ENCODE measurements at places on chromosomes 1 and 21.

GRCh38 chr1:41504114-41505035, 19.9 kb upstream of the EDN2 start:
- DNase-seq, result no peak

- no peak for DNase-seq
Measured at GRCh38 chr21:18350216-18350615, 53.4 kb downstream of the TMPRSS15 start.

- DNase-seq, result no peak
Measured at GRCh38 chr1:232611834-232612233, 18.1 kb downstream of the SIPA1L2 start.

GRCh38 chr1:19462781-19463503, 22.4 kb downstream of the CAPZB start:
- no peak for DNase-seq

GRCh38 chr1:204529371-204529895, 13.2 kb downstream of the MDM4 start:
- no peak for DNase-seq

- no peak for DNase-seq
Measured at GRCh38 chr1:215192306-215192705, 109.8 kb downstream of the KCNK2 start.

GRCh38 chr1:65418522-65419185, 1.8 kb upstream of the LEPR start:
- DNase-seq, result no peak

GRCh38 chr21:36204980-36205379, 48.4 kb downstream of the DOP1B start:
- DNase-seq, result no peak

DNA sequence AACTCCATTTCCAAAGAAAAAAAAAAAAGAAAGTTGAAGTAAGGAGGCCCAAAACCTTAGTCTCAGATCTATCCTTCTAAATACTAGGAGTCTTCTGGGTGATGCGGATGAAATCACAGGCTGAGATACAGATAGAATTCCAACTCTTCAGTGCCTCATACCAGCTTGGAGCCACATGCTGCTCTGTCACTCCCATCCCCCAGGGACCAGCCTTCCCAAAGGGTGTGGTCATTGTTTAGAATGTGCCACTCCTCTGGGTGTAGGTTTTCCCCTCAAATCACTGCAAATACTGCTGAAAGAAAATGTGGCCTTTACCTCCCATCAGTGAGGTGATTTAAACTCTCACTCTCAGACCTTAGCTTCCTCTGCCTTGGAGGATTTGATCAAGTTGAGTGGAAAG, 112.9 kb downstream of the CDC7 start:
- DNase-seq, result no peak

- no peak for DNase-seq
Measured at GRCh38 chr1:101250656-101251272, 13.9 kb downstream of the S1PR1 start.

- no peak for DNase-seq
Measured at GRCh38 chr1:3623441-3624199, 1.2 kb upstream of the TPRG1L start.

DNA sequence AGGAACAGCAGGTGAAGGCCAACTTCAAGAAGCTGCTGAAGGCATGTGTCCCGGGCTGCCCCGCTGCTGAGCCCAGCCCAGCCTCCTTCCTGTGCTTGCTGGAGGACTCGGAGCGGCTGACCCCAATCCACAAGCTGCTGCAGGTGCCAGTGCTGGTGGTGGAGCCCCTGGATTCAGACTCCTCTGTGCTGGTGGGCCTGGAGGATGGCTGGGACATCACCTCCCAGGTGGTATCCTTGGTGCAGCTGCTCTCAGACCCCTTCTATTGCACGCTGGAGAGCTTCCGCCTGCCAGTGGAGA, 20.1 kb upstream of the NPPB start:
- no peak for DNase-seq

- no peak for DNase-seq
Measured at GRCh38 chr1:231240531-231240882, 505 bp upstream of the GNPAT start.

GRCh38 chr1:25756215-25756614, 43.8 kb upstream of the SELENON start:
- DNase-seq, result no peak

GRCh38 chr1:207797229-207797973, 45.5 kb downstream of the CD46 start:
- DNase-seq, result peak; percentile 87

DNA sequence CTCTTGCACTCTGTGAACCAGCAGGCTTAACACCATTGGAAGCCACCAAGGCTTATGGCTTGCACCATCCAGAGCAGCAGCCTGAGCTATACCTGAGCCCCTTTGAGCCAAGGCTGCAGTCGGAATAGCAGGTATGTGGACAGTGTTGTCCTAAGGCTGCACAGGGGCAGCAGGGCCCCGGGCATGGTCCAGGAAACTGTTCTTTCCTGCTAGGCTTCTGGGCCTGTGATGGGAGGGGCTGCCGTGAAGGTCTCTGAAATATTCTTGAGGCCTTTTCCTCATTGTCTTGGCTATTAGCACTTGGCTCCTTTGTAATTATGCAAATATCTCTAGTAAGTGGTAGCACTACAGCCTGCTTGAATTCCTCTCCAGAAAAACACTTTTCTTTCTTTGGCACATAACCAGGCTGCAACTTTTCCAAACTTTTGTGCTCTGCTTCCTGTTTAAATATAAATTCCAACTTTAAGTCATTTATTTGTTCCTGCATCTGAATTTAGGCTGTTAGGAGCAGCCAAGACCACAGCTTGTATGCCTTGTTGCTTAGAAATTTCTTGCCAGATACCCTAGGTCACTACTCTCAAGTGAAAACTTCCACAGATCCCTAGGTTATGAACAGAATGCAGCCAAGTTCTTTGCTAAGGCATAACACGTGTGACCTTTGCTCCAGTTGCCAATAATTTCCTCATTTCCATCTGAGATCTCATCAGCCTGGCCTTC, 5.2 kb downstream of the KRTAP20-4 start:
- no peak for DNase-seq

- no peak for DNase-seq
Measured at GRCh38 chr1:47814612-47815395, 182.4 kb downstream of the TRABD2B start.

GRCh38 chr1:46449223-46450159, 40.1 kb upstream of the DMBX1 start:
- no peak for DNase-seq

DNA sequence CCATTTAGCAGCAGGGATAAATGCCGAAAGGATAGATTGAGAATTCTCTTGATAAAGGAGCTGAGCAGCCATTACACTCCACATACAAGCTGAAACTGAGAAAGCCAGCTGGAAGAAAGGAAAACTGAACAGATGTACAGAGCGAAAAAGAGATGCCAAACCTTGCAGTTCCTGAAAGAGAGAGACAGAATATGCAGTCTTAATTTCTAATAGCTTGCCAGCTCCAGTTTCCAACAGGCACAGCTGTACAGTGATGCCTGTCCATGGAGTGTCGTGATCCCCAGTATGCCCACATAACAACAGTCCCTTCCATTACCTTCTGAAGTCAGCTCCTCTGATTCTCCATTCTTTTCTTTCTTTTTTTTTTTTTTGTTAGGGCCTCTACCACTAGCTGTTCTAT, 22.7 kb downstream of the ABL2 start:
- DNase-seq, result no peak

GRCh38 chr1:43558346-43558841, 27.7 kb downstream of the PTPRF start:
- no peak for DNase-seq

DNA sequence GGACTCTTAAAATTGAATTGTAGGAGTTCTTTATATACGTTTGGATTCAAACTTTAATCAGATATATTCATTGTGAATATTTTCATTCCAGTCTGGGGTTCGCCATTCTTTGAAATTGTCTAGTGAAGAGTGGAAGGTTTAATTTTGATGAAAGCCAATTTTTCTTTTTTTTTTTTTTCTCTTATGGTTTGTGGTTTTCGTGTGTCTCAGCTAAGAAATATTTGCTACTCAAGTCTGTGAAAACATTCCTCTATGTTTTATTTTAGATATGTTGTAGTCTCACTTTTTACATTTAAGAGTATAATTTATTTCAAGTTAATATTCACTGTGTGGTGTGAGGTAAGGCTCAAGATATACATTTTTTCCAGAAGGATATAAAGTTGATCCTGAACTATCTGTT, 220.5 kb downstream of the KCNT2 start:
- DNase-seq, result no peak

GRCh38 chr1:236654957-236655356, 31.3 kb upstream of the ACTN2 start:
- no peak for DNase-seq

- no peak for DNase-seq
Measured at GRCh38 chr1:38527373-38527966, 332.1 kb downstream of the RRAGC start.

- no peak for DNase-seq
Measured at GRCh38 chr1:51973587-51974474, 16.7 kb downstream of the RAB3B start.

GRCh38 chr1:45884700-45885099, 81.3 kb downstream of the MAST2 start:
- no peak for DNase-seq

DNA sequence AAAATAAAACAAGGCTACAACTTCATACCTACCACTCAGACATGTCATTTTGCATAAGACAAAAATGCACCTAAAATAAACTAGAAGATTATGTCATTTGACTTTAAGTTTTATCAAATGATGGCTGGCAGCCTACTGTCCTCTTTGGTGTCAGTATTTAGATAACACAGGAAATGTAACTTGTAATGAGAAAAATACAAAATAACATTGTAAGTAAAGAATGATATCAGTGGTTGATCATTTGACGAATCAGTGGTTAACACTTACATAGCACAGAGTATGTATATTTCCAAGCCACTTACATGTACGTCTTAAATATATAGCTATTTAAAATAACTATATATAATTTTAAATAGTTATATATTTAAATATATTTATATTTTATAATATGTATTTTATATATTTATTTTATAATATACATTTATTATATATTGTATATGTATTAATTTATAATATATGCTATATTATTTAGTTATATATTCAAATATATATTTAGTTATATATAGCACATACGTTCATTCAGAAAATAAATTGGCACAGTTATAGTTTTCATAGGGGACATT, 44.1 kb downstream of the ZNF678 start:
- DNase-seq, result no peak

- DNase-seq, result no peak
Measured at GRCh38 chr1:203170625-203171330, 4.8 kb downstream of the MYBPH start.

DNA sequence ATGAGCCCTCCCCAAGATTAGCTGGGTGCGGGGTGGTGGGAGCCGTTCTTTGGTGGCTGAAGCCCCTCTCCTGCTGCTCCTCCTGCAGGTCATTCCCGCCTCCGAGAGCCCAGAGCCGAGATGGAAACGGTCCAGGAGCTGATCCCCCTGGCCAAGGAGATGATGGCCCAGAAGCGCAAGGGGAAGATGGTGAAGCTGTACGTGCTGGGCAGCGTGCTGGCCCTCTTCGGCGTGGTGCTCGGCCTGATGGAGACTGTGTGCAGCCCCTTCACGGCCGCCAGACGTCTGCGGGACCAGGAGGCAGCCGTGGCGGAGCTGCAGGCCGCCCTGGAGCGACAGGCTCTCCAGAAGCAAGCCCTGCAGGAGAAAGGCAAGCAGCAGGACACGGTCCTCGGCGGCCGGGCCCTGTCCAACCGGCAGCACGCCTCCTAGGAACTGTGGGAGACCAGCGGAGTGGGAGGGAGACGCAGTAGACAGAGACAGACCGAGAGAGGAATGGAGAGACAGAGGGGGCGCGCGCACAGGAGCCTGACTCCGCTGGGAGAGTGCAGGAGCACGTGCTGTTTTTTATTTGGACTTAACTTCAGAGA, 448 bp downstream of the G0S2 start:
- DNase-seq, result no peak

- no peak for DNase-seq
Measured at GRCh38 chr1:1217621-1218523, 3.9 kb upstream of the TNFRSF4 start.

DNA sequence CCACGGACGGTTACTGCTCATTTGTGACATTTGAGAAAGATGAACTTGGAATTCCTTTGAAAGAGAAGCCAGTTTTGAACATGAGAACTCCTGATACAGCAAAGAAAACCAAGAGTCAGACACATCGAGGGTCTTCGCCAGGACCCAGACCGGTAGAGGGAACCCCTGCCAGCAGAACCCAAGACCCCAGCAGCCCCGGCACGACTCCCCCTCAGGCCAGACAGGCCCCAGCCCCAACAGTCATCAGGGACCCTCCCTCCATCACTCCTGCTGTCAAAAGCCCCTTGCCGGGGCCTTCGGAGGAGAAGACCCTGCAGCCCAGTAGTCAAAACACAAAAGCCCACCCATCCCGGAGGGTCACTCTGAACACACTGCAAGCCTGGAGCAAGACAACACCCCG, 27.7 kb downstream of the CHAF1B start:
- no peak for DNase-seq

GRCh38 chr1:59143133-59143487, 153.8 kb upstream of the FGGY start:
- peak; percentile 84 for DNase-seq

DNA sequence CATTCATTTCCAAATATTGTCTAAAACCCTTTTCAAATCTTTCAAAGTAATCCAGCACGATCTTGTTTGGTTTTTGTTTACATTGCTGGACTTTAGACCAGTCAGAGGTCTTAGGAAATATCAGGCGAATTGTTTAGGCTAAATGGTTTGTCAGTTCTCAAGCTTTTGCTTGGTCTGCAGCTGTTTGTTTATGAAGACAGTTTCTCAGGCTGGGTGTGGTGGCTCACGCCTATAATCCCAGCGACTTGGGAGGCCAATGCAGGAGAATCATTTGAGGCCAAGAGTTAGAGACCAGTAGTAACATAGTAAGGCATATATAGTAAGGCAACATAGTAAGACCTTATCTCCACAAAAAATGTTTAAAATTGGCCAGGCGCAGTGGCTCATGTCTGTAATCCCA, 77.5 kb downstream of the DNTTIP2 start:
- DNase-seq, result no peak

DNA sequence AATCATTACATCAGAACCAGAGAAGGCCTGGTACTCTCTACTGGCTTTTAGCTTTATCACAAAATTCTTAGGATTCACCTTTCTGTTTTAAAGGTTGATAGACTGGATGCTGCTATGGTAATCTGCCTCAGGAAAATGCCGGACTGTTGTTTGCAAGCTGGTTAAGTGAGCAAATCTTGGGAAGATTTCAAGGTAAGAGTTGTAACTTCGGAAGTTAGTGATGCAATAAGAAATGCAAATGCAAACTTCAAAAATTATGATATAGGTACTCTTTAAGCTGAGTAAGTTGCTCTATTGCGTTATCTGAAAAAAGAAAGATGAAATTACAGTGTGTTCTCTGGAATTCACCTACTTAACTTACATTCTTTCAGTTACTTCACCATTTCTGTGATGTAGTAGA, 4.4 kb upstream of the SLC16A1 start:
- no peak for DNase-seq

DNA sequence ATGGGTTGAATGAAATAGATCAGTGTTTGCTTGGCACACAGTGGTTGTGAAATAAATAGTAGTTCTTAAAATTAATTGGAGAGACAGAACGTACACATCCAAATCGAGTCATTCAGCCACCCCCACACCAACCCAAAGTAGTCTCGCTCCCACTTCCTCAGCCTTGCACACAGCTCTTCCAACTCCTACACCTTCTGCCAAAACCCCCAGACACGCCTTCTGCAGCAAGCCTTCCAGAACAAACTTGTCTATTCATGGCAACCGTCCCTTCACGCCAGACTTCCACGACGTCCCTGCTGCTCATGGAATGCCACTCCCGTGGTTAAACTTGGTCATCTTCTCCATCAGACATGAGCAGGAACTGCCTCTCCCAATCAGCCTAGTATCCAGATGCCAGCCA, 37.5 kb upstream of the RD3 start:
- no peak for DNase-seq

GRCh38 chr1:200379940-200380588, 29.8 kb downstream of the ZNF281 start:
- no peak for DNase-seq
